Stimulated activated CD4-positive, alpha-beta T cell treated with anti-CD3 and anti-CD28 coated beads, Interleukin-4, amount 100 ng/mL, for 24 hours (primary cell): ENCODE measurements at places on chromosomes 16 and 17.

- no peak for DNase-seq
These were observed 66.1 kb upstream of the HS3ST4 start for GRCh38 chr16:25625620-25626019.

- DNase-seq = no peak
These were observed 238.0 kb upstream of the TBX2 start for GRCh38 chr17:61161615-61162134.

DNA sequence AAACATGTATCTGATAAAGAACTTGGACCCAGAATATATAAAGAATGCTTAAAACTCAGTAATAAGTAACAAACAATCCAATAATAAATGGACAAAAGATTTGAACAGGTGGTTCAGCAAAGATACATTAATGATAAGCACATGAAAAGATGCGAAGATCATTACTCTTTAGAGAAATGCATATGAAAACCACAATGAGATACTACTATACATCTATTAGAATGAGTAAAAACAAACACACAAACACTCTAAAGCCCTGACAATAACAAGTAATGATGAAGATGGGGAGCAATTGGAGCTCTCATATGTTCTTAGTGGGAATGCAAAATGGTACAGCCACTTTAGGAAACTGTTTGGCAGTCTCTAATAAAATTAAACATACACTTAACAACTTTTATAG, 29.1 kb downstream of the OSBPL7 start:
- no peak for DNase-seq

- no peak for DNase-seq
These were observed 2.1 kb upstream of the TEX19 start for GRCh38 chr17:82356845-82357355.
